ENCODE measurements at places on chromosomes 5 and 9.

DNA sequence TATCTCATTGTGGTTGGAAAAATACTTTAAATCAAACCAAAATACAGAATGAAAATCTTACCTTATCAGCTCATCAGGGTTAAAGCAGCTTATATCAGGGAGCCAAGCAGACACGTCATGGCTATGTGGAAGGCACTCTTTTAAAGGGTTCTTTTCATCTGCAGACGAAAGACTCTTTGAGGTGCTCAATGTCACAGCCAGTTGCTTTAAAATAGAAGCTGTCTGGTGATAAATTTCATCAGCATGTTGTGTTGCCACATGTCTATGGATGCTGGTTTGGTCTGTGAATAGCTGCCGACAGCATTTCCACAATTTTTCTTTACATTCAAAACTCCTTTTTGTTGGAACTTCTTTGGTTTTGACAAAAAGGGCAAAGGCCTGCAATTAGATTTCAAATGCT lies 7.5 kb downstream of the TSTD2 start:
- DNase-seq: no peak

DNA sequence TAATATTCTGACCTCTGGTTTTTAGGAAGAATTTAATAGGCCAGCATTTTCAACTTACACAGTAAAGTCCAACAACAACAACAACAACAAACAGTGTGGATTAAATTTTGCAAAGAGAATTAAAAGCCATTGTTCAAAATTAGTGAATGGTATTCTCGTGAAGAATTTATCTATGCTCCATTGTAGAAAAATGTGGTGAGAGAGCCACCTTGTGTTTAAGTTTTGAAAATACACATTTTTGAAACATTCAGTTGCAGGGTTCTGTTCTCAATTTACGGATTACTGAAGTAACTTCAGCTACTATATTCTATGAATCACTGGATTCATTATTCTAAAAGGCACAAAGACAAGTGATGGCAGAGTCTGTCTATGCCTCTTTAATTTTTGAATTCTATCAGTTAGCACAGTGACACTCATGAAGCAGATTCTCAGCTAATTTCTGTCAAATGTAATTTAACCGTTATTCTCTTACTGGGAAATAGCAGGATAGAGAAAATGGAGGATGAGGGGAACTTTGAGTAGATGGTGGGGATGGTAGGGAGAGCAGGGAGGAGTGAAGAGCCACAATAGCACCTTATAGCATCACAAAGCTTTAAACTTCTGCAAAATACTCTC lies 11.0 kb downstream of the CCDC152 start:
- no peak for DNase-seq

GRCh38 chr5:88374391-88374790 lies 105.7 kb upstream of the TMEM161B start:
- DNase-seq: no peak

DNA sequence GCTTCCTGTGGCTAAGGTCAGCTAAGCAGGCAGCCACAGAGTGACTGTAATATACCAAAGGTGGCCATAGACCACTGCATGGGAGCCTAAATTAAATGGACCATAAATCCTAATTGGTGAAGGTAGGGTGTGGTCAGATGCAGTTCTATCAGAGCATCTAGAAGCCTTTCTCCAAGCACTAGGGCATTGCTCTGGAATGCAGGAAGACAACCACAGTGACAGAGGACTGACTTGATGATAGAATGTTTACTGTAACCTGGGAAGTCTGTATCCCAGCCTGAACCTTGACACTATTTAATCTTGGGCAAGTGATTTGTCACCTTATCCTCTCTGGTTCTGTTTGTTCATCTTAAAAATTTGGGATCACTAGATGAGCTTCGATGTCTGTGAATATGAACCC lies 2.3 kb downstream of the FBXO38 start:
- DNase-seq: no peak

DNA sequence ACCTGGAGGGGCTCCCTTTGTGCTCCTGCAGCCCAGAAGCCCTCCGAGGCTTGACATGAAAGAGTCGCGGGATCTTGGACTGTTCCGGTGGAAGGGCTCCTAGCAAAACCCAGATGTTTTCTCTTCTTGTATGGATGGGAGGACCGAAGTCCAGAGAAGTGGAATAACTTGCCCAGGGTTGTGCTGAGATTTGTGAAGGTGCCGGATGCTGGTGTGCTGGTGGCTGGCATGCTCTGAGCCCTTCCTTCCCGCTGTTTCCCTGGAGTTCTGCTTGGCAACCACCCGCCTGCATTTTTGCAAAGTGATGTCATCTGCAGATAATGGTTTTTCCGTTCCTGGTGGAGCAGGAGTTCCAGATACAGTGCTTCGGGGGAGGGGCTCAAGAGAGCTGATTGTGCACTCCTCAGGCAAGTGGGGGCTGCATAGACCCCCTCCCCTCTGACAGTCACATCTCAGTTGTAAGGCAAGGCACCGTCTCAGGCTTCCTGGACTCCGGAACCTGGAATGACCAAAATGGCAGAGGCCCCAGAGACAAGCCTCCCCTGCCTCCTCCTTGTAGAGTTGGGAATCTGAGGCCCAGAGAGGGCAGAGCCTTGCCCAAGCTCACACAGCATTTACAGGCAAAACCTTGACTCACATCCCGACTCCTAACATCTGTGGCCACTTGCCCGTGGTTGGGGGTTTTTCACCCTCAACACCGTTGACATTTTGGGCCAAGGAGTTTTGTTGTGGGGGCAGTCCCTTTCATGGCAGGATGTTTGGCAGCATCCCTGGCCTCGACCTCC lies 157.0 kb downstream of the RGS3 start:
- DNase-seq: no peak

DNA sequence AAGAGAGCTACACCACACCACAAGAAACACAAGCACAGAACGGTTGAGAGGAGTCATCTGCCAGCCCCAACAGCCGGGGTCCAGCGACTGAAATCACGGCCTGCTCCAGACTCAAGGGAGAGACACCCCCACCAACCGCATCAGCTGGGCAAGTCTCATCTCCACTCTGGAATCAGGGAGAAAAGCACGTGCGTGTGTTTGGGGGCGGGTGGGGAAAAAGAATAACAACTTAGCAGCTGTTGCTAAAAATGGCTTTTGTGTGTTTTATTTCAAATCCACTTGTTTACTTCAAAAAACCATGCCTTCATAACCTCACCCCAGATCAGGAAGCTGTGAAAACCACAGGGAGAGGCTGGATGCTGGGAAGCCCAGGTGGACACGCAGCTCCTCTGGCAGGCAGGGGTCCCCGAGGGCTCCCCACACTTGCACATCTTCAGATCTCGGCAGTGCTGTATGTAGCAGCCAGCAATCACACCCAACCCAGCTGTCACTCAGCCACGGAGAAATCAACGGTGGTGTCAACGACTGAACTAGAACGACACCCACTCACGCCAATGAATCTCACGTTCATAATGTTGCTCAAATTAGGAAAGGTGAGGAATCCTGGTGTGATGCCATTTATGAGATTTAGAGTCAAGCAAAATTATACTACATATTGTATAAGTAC lies 19.0 kb downstream of the PNPLA7 start:
- DNase-seq: no peak

- no peak for DNase-seq
These were observed 75.4 kb downstream of the NUDT12 start for GRCh38 chr5:103487218-103487617.

GRCh38 chr5:179113945-179114641 lies 53.9 kb downstream of the ZNF354C start:
- DNase-seq: no peak

- no peak for DNase-seq
These were observed 250.1 kb downstream of the GAS1 start for GRCh38 chr9:86697213-86697612.

GRCh38 chr9:128143525-128144238 lies 5.6 kb upstream of the LCN2 start:
- DNase-seq: no peak

- DNase-seq: no peak
These were observed 128.3 kb downstream of the GPBP1 start for GRCh38 chr5:57302164-57302563.

DNA sequence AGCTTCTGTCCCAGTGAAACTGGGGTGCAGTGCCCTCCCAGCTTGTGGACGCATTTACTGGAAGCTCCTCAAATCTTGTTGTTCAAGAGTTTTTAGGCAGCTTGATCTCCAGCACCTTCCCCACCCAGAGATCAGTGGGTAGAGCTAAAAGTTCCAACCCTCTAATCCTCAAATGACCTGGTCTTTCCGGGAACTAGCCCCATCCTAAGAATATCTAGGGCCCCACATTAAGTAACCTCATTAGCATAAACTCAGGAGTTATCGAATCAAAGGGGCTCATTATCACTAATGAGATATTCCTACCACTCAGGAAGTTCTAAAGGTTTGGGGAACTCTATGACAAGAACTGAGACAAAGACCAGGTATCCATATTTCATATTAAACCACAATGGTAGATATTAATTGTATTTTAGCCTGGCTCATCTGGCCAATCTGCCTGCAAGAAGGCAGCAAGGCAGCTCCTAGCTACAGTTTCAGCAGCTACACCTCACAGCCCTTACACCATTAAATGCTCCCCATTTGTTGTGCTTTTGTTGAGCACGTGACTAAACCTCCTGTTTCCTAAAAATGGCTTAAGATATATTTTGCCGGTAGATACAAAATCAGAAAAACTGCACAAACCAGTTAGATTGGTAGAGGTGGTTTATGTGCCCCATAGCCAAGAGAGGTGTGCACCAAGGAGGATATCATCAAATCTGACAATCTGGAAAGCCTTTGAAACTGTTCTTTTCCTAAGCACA lies 24.6 kb upstream of the SLC22A5 start:
- no peak for DNase-seq

GRCh38 chr5:133257977-133258376 lies 206.2 kb downstream of the HSPA4 start:
- DNase-seq: no peak

DNA sequence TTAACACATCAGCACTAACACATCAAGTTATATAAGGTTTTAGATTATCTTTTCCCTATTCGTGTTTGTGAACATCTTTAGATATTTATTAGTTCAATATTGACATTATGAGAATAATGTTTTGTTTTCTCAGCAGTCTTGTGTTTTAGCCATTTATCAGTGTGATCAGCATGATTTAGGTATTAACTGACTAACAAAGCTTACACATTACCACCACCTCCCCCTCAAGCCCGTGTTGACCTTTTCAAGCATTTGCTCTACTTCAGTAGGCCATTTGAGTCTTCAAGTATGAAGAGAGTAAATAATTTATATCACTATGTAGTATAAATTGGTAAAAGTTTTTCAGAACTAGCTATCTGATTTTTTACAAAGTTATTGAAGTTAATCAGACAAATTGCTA lies 6.9 kb downstream of the PBX3 start:
- DNase-seq: no peak

DNA sequence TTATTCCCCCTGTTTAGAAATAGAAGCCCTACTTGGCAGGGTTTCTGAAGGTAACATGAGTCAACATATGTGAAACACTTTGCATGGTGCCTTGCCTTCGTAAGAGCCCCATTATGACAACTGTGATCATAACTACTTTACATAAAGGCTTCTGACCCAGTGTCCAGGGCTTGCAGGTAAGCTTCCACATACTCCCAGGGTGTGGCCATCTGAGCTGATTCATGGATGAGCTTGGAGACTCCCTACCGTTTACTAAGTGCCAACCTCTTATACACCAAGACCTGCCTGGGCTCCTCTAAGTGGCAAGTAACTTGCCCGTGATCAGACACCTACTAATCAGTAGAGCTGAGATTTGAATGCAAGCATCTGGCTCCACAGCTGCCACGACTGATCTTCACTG lies 62.8 kb upstream of the C5orf58 start:
- DNase-seq: no peak

GRCh38 chr5:42984307-42984706 lies 55.8 kb downstream of the ANXA2R start:
- no peak for DNase-seq

DNA sequence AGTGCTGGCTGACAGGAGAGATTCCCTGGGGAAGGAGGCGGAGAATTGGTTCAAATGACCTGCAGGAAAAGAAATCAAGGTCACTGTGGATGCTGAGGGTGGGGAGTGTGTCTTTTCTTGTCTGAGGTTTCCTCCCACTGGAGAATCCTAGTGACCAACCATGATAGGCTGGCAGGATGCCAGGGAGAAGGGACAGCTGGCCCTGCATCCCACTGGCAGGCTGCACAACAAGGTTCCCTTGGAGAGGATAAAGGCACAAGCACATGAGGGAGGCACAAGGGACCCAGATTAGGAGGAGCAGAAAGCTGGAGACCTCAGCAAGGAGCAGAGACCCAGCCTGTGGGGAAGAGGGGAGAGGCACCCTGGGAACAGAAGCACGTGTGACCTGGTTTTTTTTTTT lies 11.4 kb upstream of the ZDHHC12 start:
- DNase-seq: no peak

- DNase-seq: no peak
These were observed 265.9 kb upstream of the SLC24A2 start for GRCh38 chr9:20054734-20055133.

- DNase-seq: no peak
These were observed 146.5 kb downstream of the SYK start for GRCh38 chr9:90948156-90948555.

GRCh38 chr9:4987961-4988421 lies 2.9 kb downstream of the JAK2 start:
- DNase-seq: peak; percentile 55

GRCh38 chr9:30482499-30482898 lies 1901.9 kb upstream of the ACO1 start:
- no peak for DNase-seq

- DNase-seq: no peak
These were observed 94.7 kb downstream of the FGF10 start for GRCh38 chr5:44294516-44294915.

- DNase-seq: no peak
These were observed 120.1 kb upstream of the TMEM161B start for GRCh38 chr5:88388476-88389337.

- no peak for DNase-seq
These were observed 91.2 kb downstream of the FSTL4 start for GRCh38 chr5:133520991-133521706.

DNA sequence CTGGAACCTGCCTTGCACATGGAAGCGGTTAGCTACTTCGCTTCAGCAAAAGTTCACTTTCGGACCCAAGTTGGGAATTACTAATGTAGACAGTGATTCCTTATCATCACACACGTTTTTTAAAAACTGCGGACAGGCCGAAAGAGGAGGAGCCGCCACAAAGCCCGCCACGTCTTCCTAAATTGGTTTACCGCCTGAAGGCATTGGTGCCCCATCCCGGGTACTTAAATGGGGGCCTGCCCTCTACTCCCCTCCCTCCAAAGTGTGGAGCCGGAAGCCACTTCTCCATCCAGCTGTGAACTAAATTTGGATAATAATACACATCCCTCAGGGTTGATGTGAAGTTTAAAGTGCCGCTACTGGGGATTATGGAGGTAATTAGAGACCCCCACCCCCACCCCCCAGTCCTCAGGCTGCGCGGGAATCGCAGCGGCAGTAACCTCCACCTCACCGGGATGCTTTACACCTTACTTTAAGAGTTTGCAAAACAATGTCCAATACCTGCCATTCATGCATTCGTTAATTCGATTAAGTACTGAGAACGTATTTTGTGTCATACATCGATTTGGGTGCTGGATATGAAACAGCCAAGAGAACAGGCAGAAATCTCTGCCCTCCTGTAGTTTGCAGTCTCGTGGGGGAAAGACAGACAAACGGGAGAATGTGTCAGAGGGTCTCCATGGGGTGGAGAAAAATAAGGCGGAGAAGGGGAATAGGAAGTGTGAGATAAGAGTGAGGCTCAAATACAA lies 937 bp upstream of the MACROH2A1 start:
- no peak for DNase-seq

All from neural crest cell (in vitro differentiated cells).